T1000 (cell line): ENCODE measurements at places on chromosomes 7 and 10.

- DNase-seq, result no peak
These were observed 114.7 kb downstream of the CHN2 start for GRCh38 chr7:29309041-29309854.

DNA sequence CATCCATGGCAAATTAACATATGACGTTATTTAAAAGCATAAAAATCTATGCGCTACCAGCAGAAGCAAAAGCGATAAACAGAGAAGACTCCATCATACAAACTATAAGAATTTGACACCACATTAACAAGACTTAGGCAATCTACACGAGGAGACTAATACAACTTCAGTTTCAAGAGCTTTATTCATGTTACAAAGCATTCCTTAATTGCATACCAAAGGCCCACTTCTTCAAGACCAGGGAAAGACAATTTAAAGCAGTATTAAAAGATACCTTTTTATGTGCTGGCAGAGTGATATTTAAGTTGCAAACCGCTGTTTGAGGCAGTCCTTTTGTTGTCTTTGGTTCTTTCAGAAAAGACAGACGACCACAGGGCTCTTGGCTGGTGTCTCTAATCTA, 176.0 kb upstream of the CCDC6 start:
- no peak for DNase-seq

DNA sequence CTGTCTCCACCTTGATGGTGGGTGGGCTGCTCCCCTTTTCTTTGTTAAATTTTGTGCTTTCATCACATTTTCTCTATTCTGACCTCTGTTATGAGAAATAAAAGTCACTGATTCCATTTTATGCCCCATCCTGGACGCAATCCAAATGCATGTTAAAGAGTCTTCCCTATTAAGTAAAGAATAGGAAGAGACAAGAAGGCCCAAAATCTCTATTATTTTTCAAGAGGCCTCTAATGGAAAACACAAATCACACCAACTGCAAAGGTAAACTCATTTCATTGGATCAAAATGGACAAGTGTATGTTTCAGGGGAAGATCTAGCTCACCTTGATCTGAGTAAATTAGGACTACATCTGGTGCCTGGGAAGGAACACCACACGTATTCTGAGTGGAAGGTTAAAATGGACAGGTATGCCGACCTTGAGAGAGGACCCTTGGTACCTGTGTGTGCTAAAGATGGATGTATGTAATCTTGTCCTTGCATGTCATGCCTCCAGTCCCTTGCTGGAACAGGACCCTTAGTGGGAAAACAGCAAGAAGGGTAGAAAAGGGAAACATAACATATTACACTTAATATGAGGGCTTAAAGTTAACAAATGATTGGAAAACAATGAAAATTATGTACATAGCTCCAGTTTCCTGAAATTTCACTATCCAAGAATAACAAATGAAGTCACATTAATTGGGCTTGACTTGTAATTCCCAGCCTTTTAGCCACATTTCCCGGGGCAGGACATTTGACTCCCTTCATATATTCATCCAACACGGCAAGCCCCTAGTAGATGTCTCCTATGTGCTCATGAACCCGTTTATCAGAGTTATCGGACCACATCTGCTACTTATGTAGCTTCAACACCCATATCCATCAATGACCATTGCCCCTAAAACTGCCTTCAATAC, 7.6 kb downstream of the IFIT2 start:
- no peak for DNase-seq

- no peak for DNase-seq
These were observed 28.9 kb downstream of the ADAP1 start for GRCh38 chr7:925601-926000.

DNA sequence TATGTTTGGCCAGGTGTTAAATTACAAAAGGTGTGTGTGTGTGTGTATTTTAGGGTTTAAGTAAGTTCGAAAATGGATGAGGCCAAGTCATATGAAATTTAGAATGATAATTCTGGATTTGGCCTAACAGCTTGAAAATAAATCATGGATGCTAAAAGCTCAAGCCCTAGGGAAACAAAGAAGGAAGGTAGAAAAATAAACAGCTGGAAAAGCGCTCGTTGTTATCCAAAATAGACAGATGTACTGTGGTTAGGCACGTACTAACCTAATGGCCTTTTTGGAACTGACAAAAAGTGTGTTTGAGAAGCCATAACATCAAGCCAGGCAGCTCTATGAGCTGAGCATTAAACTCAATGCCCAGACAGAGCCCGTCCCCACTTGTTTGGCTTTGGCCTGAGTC, 17.5 kb upstream of the PALS2 start:
- DNase-seq, result no peak

GRCh38 chr7:95784796-95785195, 12.4 kb downstream of the DYNC1I1 start:
- DNase-seq, result no peak

DNA sequence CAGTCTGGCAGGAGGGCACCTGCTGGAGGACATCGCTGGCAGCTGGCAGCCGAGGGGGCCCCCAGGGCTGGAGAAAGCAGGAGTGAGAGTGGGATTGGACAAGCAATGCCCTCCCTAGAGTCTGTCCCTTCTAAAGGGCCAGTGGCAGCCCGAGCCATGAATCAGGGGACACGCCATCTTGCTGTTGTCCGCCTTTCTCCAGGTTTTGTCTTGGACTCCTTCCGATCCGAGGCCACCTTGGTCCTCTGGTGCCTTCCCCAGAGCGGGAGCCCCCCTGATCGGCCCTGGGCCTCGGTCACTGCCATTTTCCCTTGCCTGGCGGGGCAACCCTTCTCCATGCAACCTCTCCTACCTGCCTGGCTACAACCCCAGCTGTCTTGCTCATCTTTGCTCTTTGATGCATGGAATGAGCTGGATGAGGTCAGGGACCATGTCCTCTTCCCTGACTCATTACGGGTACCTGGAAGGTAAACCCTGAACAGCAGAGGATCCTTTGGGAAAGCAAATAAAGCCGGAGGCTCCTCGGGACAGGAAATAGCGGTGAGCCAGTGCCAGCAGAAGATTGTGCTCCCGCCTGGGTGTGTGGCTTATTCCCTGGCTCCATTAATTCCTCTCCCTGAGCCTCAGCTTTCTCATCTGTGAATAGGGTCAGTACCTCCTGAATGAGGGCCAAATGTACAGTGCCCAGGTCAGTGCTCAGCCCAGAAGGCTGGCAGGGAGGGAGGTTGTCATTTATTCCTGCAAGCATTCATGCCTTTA, 112.0 kb downstream of the GRK5 start:
- no peak for DNase-seq

DNA sequence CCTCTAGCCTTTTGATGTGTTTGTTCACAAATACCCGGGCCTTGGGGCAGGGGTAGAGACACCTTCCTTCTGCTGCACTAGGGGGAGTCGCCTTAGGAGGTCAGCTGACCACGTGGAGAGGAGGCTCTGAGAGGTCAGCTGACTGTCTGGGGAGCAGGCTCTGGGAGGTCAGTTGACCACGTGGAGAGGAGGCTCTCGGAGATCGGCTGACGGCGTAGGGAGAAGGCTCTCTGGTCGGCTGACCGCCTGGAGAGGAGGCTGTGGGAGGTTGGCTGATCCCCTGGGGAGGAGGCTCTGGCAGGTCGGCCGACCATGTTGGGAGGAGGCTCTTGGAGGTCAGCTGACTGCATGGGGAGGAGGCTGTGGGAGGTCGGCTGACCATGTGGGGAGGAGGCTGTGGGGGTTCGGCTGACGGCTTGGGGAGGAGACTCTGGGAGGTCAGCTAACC, 59.6 kb upstream of the LYZL1 start:
- DNase-seq, result no peak

GRCh38 chr10:60209874-60210570, 179.7 kb downstream of the ANK3 start:
- DNase-seq, result no peak

DNA sequence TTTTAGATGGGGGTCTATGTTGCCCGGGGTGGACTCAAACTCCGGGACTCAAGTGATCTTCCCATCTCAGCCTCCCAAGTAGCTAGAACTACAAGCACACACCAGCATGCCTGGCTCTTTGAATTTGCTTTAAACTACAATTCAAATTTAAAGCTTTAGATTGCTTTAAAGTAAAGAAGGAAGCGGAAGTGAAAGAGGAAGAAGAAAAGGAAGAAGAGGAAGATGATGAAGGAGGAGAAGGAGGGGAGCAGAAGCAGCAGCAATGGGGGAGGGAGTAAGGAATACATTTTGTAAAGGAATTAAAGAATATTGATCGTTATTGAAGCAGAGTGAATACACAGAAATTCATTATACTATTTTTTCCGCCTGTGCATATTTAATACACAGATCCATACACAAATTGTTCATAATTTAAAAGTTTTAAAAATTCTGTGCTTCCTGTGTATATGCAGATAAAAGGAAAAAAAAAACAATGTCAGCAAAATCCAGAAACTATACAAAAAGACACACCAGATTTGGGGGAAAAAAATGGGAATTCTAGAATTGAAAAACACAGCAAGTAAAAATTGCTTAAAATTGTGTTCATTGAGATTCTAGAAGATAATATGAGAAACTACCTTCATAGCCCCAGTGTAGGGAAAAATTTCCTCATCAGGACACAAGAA, 60.8 kb upstream of the KCNMA1 start:
- no peak for DNase-seq

DNA sequence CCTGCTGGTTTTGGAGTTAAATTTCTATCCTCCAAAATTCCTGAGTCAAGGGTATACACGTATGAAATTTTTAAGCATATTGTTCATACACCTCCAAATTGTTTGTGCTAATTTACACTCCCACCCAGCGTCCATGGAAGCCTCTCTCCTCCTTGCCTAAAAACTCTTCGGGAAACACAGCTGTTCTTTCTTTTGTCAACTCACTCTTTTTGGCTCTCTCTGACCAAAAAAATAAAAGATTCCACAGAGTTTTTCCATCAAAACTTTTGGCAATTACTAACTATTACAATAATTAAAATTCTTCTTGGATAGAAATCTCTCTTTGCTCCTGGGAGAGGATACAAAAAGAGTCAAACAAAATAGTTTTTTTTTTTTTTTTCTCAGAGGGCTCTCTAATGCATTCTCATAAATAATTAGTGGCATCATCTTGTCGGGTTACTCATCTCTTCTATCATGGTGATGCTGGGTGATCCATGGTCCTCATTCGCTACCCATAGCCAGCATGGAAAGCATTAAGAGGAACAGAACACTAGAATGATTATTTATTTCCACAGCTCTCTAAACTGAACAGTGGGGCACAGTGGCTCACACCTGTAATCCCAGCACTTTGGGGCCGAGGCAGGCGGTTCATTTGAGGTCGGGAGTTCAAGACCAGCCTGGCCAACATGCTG, 310.7 kb downstream of the SFMBT2 start:
- DNase-seq, result no peak

DNA sequence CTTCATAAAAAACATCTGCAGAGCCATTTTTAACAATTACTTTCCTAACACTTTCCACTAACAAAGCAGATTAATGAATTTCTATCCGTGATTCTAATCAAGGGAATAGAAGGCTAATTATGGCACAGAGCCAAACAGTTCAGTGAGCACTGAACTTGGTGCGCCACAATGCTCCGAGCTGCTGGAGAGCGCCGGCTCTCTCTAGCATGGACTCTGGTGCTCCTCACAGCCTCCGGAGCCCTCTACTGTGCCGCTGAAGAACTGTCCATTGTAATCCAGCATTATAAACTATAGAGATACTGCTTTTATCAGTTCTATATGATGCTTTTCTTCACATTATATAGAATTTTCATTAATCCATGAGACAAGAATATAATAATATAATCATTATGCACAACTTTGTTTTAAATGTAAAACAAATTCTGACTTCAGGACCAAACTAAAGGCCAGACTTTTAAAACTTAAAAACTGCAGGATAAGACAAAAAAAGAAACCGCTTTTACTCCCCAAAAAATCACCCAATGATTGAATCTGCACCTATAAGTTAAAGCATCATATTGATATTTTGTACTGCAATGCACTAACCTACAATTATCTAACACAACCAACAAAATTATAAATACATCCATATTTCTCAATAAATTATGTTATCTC, 123.6 kb downstream of the RNF32 start:
- DNase-seq, result no peak

DNA sequence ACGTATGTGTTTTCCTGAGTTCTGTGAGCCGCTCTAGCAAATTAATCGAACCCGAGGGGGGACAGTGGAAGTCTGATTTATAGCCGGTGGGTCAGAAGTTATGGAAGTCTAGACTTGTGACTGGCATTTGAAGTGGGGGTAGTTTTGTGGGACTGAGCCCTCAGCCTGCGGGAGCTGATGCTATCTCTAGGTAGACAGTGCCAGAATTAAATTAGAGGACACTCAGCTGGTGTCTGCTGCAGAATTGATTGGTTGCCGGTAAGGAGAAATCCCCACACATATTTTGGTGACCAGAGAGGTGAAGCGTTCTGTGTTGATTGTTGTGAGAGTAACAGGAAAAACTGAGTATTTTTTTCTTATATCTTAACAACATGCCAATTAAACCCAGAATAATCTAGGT, 143.8 kb upstream of the ADCY1 start:
- no peak for DNase-seq

GRCh38 chr10:90784771-90785170, 73.1 kb downstream of the HTR7 start:
- DNase-seq, result no peak
